ENCODE measurements at places on chromosomes 1 and 21.

DNA sequence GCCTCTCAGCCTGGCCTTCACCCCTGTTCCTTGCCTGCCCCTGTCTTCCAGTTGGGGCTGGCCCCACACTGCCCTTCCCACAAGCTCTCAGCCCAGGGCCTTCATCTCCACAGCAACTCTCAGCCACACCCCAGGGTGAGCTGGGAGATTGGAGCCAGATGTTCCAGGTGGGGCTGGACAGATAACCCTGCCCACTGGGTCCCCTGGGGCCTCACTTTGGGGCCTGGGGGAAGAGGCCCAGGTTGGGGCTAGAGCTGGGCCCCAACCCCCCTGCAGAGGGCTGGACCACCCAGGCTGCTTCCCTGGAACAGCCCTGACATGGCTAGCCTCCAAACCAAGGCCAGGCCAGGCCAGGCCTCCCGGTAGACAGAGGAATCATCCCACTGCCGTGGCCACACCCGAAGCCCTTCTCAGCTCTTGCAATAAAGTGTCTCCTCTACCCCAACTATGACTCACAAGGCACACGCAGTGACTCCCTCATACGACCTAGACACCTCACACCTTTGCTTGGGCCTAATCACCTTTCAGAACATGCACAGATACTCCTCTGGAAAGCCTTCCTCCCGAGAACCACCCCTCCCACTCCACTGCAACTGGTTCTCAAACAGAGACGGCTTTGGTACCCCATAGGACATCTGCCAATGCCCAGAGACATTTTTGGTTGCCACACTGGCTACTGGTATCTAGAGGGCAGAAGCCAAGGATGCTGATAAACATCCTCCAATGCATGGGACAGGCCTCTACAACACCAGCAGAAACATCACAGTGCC, 22.2 kb downstream of the SLC2A1 start:
- DNase-seq: no peak

DNA sequence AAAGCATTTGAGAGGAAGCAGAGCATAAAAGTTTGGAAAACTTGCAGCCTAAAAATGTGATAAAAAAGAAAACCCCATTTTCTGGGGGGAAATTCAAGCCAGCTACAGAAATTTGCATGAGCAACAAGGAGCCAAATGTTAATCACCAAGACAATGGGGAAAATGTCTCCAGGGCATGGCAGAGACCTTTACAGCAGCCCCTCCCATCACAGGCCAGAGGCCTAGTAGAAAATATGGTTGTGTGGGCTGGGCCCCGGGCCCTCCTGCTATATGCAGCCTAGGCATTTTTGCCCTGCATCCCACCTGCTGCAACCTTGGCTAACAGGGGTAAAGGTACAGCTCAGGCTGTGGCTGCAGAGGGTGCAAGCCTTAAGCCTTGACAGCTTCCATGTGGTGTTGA, 299.6 kb upstream of the NCAM2 start:
- DNase-seq: no peak

DNA sequence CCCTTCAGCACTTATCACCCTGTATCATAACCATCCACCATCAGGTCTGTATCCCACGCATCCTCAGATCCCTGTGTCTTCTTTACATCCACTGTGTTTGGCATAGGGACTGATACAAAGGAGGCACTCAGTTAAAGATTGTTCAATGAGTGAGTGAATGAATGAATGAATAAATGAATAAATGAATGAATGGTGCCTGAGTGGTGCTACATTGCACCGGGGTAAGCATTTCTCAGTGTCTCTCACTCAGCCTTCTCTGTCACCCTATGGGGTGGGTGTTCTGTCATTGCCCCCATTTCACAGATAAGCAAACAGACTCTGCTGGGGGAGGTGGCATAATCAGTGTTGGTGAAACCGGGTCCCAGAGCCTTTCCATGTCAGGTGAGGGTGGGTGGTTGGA, 56.6 kb upstream of the ID3 start:
- no peak for DNase-seq

DNA sequence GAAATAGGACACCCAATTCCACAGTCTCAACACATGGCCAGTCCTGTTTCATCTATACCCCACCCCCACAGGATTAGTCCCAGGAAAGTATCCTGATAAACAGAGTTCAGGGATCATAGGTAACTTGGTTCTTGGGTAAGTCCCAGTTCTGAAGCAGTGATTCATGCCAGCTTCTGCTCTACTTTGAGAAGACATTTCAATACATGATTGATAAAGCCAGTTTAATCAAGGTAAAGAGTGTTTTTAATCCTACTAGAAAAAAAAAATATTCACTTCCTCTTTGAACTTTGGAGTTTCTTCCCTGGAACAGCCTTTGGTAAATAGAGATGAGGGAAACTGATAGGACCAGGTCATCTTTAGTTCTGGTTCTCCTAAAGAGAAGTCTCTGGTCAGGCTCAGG, 142.4 kb downstream of the TLR5 start:
- no peak for DNase-seq

GRCh38 chr1:22975694-22976093, 3.0 kb upstream of the LACTBL1 start:
- DNase-seq: no peak

GRCh38 chr1:67861856-67862516, 28.7 kb upstream of the GNG12 start:
- DNase-seq: no peak

DNA sequence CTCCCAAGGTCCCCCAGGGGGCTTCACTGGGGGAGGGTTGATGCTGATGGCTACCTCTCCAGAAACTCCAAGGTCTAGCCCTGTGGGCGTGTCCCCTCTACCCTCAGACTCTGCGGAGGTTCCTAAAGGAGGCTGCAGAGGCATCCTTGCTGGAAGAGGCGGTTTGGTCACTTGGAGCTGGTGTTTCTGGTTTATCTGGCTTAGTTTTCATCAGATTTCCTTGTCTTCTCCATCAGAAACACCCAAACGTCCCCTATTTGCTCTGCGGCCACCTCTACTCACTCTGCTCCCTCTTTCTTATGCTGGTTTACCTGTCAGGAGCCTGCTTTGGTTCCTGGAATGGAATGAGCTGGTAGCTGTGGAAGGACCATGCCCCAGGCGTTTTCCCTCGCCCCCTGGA, 2.5 kb downstream of the PKP1 start:
- DNase-seq: no peak

All from GDM1 (cell line).